Germinal center (tissue), 1 donor: ENCODE measurements at places on chromosomes 11 and 22.
A peak's percentile ranks its signal among the peaks of the same experiment; 100 is the strongest.

DNA sequence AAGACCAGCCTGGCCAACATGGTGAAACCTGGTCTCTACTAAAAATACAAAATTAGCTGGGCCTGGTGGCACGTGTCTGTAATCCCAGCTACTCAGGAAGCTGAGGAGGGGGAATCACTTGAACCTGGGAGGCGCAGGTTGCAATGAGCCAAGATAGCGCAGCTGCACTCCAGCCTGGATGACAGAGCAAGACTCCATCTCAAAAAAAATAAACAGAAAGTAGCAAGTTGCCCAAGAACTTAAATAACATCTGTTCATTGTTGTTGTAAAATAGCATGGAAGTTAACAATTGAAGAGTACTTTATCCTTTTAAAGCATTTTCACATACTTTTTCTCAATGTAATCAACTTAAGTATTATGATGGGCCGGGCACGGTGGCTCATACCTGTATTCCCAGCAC lies 5.7 kb downstream of the AMBRA1 start:
- DNase-seq = no peak

GRCh38 chr22:23072911-23073491 lies 2.7 kb downstream of the GNAZ start:
- no peak for DNase-seq

DNA sequence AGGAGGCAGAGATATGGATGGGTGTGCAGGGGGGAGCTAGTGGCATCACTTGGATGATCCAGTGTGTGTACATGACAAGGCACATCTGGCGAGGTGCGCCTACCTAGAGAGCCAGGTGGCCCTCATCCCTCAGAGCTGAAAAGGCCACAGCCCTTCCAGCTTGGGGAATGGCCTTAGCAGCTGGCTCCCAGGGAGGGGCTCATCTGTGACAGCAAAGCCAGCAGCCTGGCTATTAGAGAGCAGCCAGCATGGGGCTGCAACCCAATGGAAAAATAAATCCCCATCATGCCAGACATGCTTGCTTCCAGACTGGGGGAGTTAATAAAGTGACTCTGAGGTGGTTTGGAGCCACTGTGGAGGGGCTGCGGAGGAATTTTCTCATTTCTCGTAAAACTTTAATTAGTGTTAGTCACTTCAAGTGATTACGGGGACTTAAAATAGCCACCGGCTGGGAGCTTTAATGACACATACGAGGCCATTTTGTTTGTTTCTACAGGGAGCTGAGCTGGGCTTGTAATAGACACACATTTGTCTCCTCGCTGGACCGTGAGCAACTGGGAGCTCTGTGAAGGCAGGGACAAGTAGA lies 111.2 kb upstream of the ALX4 start:
- no peak for DNase-seq

DNA sequence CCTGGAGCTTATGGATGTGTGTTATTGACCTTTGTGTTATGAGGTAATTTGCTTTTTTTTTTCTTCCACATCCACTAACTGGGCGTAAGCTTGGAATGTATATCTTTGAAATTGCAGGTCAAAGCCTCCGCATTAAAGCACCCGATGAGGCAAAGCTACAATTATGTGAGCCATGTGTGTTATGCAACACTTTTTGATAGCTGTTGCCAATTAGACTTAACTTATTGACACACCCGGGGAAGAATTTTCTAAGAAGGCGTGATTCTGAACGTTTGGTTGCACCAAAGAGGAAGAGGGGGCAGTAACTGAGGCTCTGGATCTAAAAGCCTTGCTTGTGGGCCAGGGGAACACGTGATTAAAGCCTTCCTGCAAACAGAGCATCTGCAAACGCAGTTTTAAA lies 610 bp upstream of the TEX12 start:
- no peak for DNase-seq

DNA sequence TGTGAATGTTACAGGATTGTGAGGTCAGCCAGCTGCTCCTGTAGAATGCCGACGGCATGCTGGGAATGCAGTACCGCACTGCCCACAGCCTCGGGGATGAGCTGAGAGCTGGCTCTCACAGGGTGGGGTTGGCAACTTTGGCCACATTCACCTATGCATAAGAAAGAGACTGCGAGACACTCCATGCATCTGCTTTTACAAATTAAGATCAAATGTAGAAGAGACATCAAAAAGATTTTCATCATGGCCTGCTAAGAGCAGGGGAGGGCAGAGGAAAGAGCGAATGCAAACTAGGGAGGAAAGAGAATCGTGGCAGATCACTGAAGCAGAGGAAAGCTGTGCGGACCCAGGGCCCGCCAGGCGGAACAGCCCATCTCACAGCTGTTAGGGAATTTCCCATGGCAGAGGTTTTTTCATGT lies 49.8 kb upstream of the SPATA19 start:
- DNase-seq = peak; percentile 70

DNA sequence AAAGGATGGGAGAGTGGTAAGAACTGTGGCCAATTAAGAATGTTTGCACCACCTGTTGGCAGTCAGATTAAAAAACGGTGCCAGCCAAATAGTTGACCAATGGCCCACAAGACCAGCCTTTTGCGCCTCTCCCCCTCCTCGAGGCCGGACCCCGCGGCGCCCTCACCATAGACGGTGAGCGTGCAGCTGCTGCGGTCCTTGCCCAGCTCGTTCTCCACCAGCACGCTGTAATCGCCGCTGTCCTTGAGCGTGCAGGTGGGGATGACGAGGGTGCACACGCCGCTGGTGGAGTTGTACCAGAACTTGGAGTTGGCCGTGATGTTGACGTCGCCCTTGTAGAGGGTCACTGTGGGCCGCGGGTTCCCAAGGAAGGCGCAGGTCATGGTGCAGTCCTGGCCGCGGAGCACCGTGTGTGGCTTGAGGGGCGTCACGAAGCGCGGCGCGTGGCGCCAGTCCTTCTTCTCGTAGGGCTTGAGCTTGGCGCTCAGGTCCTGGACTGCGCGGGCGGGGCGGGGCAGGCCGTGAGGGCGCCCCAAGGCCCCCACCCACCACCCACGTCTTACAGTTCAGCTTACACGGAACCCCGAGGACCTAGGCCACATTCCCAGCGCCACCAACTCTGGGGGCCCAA lies 7.2 kb downstream of the TMEM86A start:
- peak; percentile 38 for DNase-seq

GRCh38 chr11:93694109-93694508 lies 32.6 kb downstream of the CEP295 start:
- DNase-seq = no peak

DNA sequence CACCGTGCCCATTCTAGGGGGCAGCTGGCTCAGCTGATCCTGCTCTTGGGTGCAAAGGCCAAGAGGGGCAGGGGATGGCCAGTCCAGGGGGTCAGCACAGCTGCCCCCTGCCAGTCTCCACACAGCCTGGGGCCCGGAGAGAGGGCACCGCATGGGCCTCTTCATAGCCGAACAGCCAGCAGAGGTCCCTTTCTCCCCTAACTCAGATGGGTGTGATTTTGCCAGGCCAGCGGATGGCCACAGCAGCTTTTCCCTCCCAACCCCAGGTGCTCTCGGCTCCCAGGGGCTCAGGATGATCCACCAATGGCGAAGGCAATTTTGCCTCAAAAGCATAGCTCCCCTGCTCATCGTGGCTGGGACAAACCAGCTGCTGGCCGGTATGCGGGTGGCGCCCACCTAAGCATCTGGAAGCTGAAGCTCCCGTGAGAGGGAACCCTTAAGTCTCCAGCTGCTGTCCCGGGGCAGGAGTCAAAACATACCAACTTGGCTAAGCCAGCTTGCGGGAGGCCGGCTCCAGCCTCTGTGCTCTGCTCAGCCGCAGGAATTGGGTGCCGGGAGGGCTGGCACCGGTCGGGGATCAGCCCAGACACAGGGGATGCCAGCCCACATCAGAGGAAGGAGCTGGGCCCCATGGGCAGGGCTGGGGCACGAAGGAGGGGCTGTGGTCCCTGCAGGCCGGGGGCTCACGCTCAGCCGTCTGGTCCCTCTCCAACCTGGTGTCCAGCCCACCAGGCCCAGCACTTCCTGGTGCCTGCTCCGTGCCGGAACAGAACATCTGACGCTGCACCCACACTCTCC lies 30.5 kb upstream of the GNB1L start:
- no peak for DNase-seq

- no peak for DNase-seq
These were observed 16.0 kb downstream of the PRR5L start for GRCh38 chr11:36311926-36312595.
